Endodermal cell (in vitro differentiated cells): ENCODE measurements at places on chromosomes 1 and 21. TPM values are rescaled to one million over a fixed set of nuclear protein-coding genes. Genes with fewer than 3 reads are reported as not detected.

GRCh38 chr1:67723620-67724019 is 38.6 kb downstream of the GADD45A start:
- DNase-seq, result no peak

GBP5 gene
- total RNA-seq, result not detected in 2 replicates

DNA sequence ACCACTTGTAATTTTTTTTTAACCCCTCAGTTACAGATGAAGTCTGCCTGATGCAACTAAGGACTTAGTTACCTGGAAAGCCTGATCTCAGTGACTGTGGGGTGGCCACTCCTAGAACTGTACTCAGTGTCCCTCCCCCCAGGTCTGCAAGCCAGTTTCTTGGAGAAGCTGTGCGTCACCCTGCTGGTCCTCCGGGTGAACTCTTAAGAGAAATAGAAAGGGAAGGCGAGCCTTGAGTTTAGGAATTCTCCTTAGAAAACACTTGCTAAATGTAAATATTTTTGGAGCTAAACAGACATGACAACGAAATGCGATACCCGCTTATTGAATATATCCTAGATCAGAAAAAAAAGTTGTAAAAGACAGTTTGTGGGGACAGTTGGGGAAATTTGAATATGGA is 730 bp downstream of the SLC16A4 start:
- DNase-seq, result no peak

DNA sequence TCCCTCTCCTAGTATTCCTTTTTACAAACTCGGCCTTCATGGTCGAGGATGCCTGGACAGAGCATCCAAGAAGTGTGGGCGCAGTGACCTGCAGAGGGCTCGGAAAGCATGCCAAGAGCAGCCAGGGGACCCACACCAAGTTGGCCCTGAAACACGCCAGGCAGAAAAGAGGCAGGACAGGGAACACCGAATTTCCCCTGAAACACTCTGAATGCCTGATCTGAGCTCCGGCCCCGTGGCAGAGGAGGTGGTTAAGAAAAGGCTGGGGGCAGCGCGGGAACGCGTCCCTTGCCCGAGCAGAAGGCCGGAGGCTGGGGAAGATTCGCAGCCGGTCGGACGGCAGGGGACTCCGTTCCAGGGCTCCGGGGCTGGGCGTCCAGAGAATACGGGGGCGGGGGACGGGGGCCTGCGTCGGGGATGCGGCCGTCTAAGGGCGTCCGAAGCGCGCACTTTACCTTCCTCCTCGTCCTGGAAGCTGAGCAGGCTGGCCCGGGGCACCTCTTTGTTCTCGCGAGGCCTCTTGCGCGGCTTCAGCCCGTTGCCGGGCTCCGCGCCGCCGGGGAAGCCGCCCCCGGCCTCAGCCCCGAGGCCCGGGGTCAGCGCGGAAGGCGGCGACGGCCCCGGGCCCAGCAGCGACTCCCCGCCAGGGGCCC is 558 bp downstream of the PAXBP1 start:
- DNase-seq, result peak; percentile 82

DNA sequence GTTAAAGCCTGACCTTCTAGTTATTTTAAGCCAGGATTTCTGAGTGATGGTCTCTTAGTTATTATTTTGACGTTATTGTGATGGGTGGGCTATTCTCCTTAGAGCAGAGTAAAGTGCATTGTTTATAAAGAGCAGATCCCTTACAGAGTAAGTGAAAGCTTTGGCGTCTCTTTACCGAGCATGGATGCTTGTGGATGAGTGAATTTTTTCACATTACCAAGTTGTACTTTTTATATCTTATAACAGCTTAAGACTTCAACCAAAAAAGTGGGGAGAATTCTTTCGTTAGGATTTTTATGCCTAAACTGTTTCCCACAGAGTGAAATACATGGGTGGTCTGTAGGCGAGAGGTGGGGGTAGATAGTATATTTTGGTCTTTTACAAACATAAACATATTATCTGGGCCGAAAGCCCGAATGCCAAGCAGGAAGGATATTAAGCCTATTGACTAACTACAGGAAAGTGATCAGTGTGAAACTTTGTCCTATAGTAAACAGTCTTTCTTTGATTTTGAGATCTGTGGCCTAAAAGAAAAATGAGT is 279.1 kb upstream of the C1orf105 start:
- no peak for DNase-seq

CA6 gene
- not detected in 3 replicates for total RNA-seq

FCAMR gene
- total RNA-seq, result not detected in 3 replicates

DNA sequence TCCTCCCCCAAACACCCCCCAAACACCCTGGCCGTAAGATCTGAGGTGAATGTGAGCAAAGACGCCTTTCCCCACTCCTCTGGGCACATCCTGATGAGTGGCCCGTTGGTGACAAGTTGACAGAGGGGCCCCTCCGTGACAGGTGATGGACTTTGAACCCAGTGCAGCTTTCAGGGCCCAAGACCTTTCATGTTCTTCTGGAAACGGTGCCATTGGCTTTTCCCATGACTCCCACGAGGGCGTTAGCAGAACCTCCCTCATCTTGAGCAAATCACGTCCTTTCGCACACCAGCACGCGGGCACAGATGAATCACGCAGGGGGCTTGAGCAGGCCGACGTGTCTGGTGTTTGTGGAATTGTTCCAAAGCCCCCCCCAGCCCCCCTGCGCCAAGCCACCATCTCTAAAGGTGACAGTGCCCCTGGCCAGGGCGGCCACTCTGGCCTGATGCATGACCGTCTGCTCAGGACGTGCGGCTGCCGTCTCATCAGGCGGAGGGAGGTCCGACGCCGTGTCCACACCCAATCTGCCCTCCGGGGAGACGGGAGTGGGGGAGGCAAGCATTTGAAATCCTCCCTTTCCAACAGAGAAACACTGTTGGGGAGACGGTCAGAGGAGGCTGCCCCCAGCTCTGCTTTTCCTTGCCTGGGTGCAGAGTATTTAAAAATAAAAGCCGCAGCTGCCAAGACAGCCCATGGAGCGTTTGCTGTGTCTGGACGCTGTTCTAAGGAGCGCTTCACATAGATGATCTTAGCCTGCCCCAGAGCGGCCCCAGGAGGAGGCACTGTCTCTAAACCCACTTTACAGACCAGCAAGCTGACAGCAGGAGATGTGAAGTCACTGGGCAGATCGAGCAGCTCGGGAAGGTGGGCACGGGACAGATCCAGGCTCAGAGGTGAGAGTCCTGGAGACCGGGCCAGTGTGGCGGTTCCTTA is 98.3 kb upstream of the ARHGEF16 start:
- no peak for DNase-seq

TMEM52 gene
- total RNA-seq, result 6.3 and 9.5 TPM in 2 replicates

GRCh38 chr1:217230412-217230811 is 400.5 kb downstream of the GPATCH2 start:
- DNase-seq, result no peak

RAB25 gene
- total RNA-seq, result 78.5 and 82.0 TPM in 2 replicates

DNA sequence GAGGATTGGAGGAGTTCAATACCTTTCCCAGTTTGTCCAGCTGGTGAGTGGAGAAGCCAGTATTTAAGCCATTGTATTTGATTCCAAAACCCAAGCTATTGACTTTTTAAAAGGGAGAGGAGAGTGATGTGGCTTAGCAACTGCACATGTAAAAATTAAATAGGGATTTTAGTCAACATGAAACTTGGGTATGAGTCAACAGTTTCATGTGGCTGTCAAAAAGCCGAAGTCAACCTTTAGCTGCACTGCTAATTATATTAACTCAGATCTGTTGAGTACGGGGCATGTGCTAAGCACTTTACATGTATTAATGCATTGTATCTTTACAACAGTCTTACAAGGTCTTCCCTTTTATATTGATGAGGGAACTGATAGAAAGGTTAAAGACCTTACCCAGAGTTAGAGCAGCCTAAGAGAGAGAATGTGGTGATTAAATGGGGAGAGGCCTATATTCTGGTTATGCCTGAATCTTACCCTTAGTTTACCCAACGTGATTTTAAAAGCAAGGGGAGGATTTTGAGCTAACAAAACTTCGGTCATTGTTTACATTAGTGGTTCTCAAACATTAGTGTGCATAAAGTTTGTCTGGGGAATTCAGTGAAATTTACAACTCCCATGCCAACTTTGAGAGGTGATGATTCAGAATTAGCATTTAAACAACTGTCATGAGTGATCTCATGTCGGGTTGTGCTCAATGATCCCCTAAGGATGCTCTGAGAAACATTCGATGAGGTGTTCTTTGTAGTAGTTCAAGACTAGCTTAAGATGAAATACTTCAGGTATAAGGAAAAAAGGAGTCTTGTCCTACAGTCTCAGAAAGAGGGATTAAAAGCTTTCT is 6.9 kb upstream of the SLC35F3 start:
- no peak for DNase-seq

ARHGAP30 gene
- total RNA-seq, result 0.07 TPM in 1 of 3 replicates, not detected in the others
